ENCODE measurements at places on chromosomes 1 and 21.
A peak's percentile ranks its signal among the peaks of the same experiment; 100 is the strongest.

DNA sequence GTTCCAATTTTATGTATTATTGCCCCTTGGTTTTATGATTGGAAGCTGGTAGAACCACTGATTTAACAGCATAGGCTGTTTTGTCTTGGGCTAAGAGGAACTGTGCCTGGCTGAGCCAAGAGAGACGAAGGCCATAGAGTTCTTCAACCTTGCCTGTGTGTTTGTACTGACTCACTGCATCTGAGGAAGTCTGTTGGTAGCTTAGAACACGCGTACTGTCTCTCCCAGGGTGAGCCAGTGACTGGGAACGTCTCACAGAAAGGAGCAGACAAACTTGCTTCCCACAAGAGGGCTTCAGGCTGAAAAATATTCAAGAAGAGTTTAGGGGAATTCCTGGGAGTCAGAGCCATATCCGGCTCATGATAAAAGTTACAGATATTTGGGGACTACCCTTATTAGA, 14.9 kb downstream of the TMEM51 start:
- no peak for DNase-seq

DNA sequence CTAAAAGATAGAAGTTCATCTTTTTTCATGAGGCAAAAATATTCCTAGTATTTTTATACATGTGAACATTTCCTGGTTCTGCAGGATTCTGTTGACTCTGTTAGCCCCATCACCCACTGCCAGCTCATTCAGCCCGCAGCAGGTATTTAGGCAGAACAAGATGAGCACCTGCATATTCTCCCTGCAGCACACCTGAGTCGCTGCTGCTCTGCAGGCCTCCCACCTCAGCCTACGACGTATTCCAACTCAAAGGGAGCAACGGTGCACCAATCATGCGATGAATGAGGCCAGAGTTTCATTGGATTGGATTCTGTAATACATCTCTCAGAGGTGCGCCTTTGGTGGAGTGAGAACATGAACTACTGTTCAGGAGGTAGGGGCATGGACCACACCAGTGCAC, 87.6 kb downstream of the CNIH3 start:
- DNase-seq: no peak

- DNase-seq: no peak
Measured at GRCh38 chr1:168227620-168228019, 1.8 kb downstream of the SFT2D2 start.

DNA sequence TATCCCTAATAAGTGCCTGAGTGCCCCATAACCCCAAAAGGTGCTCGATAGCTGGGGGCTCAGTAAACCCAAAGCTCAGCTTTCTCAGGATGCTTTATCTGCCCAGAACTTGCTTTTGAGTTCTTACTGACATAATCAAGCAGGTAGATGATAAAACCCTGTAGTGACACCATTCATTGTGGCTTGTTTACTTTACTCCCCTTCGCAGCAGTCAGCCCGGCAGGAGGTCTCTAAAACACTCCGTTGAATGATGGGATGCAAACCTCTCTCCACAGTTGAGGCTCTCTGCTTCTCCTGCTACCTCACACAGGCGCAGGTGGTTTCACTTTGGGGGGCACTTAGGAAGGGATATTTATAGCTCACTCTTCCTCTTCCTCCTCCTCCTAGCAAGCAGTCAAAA, 349.4 kb downstream of the HLX start:
- DNase-seq: no peak

- no peak for DNase-seq
Measured at GRCh38 chr1:60126723-60127122, 53.2 kb upstream of the C1orf87 start.

GRCh38 chr1:207026104-207026534, 6.4 kb downstream of the C1orf116 start:
- no peak for DNase-seq

DNA sequence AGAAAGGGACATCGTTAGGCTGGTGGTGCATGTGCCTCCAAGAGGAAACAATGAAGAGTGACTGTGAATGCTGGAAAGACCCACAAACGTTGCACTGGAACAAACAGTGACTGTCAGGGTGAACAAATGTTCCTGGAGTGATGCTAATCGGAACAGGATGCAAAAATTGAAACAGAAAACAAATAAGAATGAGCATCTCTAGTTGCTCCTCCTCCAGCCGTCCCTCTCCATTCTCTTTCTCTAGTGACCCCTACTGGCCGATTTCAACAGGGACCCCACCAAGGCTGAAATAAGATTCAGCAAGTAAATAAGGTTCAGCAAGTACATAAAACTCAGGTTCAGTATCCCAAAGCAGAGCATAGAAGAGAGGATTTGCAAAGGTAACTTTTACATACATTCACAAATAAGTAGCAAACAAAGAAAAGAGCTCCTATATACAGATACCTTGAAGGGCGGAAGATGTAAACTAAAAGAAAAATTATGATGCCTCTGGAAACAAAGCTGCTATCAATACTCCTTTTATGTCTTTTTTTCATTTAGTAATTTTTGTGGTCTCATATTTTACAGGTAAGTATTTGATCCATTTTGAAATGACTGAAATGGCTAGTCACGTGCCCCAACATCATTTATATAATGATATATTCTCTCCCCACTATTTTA, 836.1 kb upstream of the ADAMTS5 start:
- DNase-seq: peak; percentile 5

DNA sequence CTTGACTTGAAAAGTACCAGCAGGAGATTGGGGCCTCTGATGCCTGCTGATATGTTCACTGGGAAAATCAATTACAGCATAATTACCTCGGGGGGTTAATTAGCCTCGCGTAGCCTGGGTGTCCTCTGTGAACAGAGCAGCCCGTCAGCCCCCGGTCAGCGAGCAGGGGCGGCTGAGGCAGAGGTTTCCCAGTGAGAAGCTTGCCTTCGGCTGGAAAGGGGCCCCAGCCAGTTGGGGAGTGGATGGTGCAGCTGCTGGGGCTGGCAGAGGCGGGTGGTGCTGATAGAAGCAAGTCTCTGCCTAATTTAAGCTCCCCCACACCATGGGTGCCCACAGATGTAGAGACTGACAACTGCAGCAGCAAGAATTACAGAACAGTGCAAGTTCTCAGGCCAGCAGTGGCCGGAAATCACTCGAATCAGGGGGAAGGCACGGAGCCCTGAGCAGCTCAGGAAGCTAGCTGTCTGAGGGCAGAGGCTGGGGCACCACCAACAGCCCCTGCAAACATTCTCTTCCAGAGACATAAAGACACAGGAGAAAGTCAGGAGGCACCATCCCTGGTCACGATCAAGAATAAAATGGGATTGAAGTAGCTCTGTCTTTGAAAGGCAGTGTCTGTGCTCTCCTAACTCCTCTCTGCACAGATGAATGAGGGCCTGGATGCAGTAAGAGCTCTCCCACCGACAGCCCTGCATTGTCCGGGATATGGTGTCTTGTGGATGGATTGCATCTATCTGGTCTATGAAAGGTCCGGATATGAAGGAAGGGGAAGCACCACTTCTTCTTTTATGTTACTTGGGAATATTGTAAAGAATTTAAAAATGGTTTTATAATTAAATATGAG, 166.5 kb upstream of the CD34 start:
- no peak for DNase-seq

GRCh38 chr1:109255097-109255651, 5.8 kb downstream of the CELSR2 start:
- DNase-seq: no peak

DNA sequence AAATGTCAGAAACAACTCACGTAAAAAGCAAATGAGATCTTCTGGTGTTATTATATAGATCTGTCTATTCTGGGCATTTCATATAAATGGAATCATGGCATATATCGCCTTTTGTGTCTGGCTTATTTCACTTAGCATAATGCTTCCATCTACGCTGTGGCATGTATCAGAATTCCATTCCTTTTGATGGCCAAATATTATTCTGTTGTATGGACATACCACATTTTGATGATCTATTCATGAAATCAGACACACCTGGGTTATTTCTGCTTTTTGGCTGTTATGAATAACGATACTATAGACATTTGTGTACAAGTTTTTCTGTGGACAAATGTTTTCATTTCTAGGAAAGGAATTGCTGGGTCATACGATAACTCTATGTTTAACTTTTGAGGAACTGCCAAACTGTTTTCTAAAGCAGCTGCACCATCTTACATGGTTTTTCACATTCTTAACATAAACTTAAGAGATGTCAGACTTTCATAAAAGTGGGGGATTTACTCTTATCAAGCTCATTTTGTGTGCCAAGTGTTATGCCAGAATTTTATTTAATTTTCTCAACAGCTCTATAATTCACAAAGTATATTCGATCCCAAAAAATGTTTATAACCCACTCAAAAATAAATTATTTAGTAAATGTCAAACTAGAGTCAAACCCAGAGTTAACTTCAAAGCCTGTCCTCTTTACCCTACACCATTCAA, 7.6 kb downstream of the ENAH start:
- no peak for DNase-seq

DNA sequence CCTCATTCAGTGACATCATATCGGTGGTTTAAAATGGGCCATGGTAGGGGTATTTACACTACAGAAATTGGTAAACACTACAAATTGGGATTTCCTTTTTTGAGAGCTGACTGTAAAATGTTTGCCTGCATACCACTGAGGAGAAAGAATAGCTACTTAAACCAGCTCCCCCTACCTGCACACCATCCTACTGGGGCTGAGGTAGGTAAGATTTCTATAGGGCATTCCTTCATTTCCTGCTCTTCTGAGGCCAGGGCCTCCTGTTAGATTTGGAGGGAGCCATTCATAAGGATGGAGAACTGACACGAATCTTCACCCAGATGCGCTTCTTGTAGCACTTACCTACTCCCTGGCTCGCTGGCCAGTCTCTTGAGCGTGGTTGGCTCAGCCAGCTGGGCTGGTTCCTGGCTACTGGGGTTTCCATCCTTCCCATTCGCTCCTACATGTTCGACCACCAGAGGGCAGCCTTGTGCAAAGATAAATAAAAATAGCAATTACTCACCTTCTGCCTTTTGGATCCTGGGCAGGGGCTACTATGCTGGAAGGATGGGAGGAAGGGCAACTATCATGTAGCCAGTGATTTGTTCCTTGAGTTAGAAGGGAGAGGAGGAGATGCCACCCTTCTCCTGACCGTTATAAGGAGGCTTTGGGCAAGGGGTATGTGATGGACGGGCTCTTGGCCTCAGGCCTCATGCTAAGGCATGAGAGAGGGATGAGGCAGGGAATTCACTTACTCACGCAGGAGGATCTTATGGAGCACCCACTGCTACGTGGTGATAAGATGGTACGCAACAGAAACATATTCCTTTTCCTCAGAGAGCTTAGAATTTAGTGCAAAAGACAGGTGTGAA, 10.7 kb downstream of the OPTC start:
- DNase-seq: peak; percentile 34

GRCh38 chr1:110008971-110009565, 24.5 kb downstream of the AHCYL1 start:
- DNase-seq: no peak

DNA sequence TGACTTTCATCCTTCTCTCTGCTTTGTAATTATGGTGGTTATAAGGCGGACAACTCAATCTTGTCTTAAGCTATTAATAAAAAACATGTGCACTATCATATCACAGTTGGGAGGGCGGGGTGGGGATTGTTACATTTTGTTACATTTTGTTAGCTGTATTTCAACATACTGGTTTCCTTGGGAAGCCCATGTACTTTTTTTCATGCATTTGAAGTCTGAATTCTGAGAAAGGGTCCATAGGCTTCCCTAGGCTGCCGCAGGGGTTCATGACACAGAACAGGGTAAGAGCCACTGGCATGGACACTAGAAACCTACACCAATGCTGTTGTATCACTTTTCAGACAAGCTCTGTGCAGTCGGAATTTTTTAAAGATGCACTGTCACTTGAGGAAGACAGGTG, 178.8 kb downstream of the ETS2 start:
- no peak for DNase-seq

All from HL-60 (cell line).